ENCODE measurements at places on chromosomes 12 and 14.

- DNase-seq: no peak
Measured at GRCh38 chr12:14663002-14663401, 33.4 kb downstream of the GUCY2C start.

GRCh38 chr12:116735951-116736599 lies 1.8 kb downstream of the SPRING1 start:
- peak; percentile 84 for DNase-seq

GRCh38 chr14:51564460-51564859 lies 87.2 kb upstream of the FRMD6 start:
- peak; percentile 73 for DNase-seq

DNA sequence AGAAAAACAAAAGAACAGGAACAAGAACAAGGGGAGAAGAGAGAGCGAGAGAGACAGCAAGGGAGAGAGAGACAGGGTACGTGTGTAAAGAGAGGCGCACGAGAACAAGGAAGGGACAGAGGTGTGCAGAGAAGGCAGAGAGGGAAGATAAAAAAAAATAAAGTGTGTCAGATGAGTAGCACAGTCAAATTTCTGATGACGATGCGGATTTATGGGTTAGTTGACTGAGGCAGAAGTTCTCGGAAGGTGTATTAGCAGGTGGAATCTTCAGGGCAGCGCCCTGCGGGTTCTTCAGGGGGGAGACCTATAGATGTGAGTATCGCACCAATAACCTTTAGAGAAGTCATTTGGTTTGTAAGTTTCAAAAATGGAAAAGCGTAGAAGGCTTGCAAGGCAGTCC lies 44.8 kb downstream of the PRKAB1 start:
- no peak for DNase-seq

- DNase-seq: no peak
Measured at GRCh38 chr12:79648881-79649280, 41.9 kb downstream of the PAWR start.

GRCh38 chr12:95637471-95638155 lies 86.3 kb upstream of the USP44 start:
- DNase-seq: no peak

DNA sequence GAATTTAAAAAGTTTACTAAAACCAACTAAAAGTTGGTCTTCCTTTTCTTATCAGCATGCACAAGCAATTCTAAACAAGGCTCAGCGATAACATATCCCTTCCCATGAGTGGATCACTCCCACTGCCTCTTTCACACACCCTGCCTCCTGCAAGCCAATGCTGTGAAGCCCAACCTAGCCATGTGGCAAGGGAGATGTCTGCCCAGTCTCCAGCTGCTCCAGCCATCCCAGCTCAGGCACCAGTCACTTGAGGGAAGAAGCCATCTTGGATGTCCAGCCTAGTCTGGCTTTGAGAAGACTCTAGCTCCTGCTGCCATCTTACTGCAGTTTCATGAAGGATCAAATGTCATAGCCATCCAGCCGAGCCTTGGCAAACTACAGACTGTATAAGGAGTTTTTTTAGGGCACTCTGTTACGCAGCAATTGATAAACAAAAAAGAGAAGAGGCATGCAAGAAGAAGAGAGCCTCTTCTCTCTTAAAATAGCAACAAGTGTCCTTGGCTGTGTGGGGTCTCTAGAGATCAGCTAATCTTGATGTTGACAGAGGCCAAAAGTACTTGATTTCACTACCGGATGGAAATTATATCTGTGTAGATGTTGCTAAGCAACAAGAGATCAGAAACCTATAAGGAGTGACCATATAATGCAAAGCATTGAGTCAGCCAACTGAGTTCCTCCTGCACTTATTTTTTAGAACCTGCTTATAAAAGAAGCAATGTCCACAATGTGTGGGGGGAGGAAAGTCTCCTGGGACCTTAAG lies 108.9 kb downstream of the PTCSC3 start:
- DNase-seq: no peak

GRCh38 chr12:65924716-65925115 lies 100.4 kb downstream of the HMGA2 start:
- DNase-seq: no peak

- DNase-seq: peak; percentile 86
Measured at GRCh38 chr12:121467638-121468498, 68.0 kb downstream of the RNF34 start.

DNA sequence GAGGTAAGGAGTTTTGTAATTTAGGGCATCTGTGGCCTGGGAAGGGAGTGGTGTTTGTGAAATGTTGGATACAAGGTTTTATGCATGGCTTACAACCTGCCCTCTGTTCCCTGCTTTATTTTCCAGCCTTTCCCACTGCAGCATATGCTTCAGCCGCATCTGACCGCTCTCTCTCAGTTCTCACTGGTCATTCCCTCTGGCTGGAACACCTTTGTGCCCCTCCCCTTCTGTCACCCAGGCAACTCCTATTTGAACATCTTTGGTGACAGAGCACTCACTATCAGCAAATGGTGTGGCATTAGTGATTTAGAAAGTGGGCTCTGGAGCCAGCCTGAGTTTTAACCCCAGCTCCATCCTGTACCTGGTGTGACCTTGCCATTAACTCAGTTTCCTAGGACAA lies 47.5 kb upstream of the SMCO2 start:
- no peak for DNase-seq

All from islet precursor cell (in vitro differentiated cells).